ENCODE measurements at places on chromosomes 1 and 21.

DNA sequence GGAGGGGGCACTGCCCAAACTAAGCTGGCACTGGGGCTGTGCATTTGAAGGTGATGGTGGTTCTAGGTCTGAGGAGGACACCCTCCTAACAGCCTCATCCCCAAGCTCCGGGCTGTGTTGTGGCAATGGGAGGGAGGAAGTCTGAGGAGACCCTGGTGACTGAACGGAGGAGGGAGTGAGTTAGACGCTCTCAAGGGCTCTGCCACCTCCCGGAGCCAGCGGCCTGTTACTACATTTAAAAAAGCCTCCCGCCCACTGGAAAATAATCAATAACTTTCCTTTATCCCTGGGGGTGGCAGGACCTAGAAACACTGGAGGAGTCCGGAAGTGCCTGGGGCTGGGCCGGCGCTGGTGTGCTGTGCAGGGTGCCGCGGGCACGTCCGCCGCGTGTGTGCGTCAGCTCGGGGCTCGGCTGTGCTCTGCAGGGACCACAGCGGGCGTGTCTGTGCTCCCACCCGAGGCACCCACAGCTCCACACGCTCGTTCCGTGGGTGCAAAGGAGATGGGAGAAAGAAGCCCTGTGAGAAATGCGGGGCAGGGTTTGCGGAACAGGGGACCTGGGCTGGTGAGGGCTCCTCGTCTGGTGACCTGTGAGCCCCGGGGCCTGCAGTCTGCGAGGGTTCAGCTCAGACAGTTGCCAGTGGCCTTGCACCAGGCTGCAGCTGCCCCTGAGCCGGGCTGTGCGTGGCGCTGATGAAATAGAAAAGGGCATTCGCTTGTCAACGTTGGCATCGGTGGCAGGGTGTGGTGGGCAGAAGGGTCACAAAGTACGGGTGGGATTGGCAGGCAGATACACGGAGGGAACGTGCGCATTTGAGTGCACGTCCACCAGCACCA is 5.3 kb downstream of the SAMD11 start:
- no peak for DNase-seq

DNA sequence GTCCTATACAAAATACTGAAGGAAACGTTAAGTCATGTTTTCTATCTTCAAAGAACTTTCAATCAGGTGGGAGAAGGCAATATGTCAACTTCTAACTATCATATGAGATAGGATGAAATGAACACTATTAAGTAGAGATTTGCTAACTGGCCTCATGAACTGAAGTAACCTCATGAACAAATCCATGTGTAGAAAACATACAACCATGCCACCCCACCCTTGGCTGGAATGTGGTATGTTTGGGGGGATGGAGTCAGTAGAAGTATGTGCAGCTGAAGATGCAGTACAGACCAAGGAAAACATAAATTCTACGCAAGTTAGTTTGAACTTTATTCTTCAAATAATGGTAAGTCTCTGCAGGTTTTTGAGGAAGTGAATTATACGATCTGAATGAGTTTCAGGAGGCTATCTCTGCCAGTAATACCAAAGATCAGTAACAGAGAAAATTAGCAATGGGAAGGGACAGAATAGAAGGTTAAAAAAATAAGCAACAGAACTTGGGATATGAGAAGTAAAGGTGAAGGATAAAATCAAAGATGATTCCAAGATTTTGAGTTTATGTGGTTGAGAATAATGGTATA is 4.5 kb downstream of the TRMT1L start:
- no peak for DNase-seq

- DNase-seq, result no peak
Measured at GRCh38 chr1:89465201-89465600, 59.4 kb upstream of the LRRC8B start.

DNA sequence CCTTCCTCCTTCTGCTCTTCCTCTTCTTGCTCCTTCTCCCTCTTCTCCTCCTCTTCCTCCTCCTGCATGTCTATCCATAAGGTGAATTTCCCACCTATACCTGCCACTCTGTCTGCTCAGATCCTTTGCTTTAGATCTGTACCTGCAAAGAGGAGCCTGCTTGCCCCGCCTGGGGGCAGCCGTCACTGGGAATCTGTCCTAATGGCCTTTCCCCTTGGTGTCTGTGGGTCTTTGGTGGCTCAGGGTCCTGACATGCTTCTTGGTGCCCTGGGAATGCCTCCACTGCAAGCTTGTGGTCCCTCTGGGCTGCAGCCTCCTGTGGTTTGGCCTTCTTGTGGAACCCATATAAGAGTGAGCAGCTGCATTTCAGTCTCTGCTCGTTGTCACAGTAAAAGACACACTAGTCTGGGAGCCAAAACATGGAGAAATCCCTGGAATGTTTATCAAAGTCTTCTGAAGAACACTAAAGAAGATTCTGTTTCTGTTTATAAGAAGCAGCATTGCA is 79.5 kb upstream of the CSF3R start:
- DNase-seq, result no peak

DNA sequence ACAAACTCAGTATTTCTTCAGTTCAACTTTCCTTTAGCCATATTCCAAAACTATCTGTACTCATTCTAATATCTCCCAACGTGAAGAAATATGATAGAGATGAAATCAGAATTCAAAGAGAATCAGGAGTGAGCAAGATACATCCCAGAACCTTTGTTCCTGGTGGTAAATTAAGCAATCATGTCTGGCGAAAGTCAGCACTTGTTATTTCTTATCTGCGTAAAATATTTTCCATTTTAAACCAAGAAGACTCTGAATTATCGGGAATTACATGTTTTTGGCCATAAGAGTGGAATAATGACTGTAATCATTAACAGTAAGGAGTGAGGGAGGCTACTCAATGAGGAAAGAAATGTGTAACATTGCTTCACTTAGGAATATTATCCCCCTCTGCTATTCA is 253.7 kb downstream of the PDE4B start:
- DNase-seq, result no peak

GRCh38 chr1:161511756-161512060 is 6.5 kb downstream of the FCGR2A start:
- DNase-seq, result no peak

GRCh38 chr1:185427264-185427663 is 110.2 kb upstream of the IVNS1ABP start:
- DNase-seq, result no peak

DNA sequence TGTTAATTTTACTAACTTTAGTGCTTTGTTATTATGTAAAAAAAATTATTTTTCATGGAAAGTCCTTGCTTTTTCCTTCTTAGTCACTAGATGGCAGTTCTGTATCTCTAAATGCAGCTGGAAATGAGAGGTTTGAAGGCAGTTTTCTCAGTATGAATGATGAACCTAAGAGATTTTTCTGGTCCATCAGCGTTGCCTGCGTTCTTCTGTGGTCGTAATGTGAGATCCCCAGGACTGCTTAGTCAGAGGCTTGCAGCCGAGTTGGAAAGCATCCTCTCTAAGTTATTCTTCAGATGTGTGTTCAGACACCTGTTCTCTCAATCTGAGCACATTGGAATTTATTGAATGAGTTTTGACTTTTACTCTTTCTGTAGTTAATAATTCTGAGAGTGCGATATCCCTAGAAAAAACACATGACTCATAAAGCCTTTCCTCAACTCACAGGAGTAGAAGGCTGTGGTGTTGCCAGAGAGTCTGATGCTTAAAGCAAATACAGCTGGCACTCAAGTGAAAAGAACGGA is 99.3 kb downstream of the FMN2 start:
- no peak for DNase-seq

DNA sequence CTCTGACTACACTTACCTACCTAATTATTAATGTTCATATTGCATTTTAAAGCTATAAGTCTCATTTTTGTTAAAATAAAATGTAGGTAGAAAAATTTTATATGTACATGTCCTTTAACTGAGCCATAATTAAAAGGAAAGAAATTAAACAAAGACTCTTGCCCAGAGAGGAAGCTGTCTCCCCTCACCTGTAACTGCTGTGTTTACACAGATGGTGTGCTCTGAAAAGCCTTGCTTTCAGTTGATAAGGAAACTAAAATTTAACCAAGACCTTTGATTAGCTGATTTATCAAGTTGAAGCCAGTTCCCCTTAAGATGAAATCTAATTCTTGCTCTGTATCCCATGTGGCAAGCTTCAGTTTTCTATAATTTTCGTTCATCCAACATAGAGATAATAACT is 213.5 kb downstream of the LYPLAL1 start:
- no peak for DNase-seq

DNA sequence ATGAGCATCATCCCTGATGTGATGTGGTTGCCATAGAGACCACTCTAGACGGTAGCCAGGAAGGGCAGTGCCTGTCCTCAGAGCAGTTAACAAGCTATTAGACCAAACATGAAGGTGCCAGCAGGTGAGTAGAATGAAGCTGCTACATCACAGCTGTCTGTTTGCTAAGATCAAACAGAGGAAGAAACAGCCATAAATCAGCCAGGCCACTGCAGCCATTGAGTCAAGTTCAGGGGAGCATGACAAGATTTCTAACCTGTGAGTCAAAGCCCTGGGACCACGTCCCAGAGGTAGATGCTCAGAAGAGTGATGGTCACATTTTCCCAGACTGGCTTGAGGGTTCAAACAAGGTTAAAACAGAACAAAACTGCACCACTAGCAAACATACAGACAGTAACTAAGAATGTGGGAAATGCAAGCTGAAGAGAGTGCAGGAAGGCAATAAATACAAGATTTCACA is 450.6 kb upstream of the DAB1 start:
- no peak for DNase-seq

DNA sequence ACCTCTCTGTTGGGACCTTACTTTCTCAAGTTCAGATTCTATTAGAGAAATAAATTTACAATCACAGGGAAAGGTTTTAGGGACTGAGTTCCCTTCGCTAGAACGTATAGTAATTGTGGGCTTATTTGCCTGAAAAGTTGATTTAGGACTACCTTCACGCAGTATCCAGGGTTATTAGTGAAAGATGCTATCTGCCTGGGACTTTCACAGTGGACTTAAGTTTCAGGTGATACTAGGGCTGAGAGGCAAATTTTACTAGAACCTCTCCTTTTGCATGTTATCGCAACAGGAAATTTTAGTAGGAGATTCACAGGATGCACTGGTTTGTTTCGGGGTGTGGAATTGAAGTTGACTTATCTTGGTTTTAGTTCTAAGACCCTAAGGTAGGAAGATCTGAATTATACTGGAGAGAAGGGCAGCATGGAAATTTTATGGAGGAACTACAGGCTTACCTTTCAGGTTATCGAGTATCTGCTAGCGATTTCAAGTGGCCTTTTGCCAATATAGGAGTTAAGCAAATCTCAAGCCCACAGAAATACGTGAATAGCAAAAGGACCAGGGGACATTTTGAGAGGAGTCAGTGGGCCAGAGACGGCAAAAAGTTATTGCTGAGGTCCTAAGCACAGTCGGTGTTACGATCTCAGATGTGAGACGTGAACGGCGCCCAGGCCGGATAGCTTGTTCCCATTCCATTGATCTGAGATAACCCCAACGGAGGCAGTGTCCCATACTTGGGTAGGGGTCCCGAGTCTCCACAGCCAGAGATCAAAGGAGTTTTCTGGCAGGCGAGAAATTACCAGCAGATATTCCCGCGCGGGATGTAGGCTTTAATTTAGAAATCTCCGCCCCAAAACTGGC is 723 bp upstream of the GNAI3 start:
- DNase-seq, result no peak

- DNase-seq, result no peak
Measured at GRCh38 chr1:175864183-175864582, 120.8 kb upstream of the TNR start.

- DNase-seq, result no peak
Measured at GRCh38 chr1:112021263-112021662, 31.8 kb upstream of the KCND3 start.

DNA sequence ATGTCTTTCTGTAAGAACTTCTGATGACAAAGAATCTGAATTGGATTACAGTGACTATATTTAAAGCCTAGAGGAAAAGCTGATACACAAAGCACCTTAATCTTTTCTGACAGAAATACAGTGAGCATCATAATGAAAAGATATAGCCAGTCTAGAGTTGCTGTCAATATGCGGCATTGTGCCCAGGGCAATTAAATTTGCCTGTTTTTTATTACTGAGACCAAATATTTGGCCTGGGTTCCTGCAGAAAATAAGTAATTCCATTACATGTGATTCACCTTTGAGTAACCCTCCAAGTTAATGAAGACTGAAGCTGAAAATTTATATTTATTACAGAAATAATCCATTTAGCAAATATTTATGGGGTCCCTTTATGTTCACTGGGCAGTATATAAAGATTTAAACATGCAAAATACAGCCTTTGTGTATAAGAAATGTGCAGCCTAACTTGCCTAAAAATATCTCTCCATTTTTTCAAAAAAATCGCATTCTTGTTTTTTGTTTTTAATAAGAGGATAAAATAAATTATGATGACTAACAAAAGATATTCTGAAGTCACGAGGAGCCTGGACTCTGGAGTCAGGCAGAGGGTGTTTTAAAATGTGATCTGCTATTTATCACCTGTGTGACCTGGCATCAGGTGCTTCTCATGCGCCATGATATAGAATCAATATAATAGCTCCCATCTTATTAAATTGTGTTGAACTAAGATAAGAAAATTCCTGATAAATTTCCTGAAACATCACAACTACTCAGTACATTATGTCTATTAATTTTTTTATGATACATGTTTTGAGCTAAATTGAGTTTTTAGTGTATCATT is 83.6 kb downstream of the SGIP1 start:
- DNase-seq, result no peak

GRCh38 chr1:168116327-168116799 is 20.4 kb downstream of the GPR161 start:
- DNase-seq, result no peak

DNA sequence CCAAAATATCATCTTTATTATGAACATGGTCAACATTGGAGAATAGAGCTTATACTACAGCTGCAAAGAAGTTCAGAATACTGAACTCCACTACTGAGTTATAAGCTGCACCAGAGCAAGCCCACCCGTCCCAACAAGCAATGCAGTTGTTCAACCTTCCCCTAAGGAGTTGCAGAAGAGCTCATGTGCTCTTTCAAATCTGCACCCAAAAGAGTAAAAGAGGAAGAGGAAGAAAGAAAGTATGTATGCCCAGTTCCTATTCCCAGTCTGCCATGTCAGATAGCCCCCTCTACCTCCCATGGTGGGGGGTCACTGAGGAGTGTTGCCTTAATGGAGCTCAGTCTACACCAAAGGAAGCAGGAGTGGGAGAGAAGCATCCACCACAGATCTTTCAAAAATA is 6.9 kb downstream of the C1orf162 start:
- no peak for DNase-seq

DNA sequence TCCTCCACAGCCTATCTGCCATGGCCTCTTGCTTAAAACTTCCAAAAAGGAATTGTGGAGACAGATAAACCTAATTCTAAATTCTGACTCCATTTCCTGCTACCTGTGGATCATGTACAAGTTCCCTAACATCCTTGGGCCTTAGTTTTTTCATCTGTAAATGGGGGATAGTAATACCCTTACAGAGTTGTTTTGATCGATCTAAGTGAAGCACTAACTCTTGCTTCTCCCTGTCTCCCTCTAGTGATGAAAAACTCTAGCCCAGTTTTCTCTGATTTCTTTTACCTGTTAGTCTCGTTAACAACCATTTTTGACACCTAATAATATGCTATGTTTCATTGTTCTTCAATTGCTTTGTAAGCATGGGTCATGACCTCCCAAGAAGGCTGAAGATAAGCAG is 65.9 kb downstream of the TM2D1 start:
- no peak for DNase-seq

GRCh38 chr1:206646504-206646903 is 11.2 kb downstream of the DYRK3 start:
- DNase-seq, result no peak

GRCh38 chr21:42833439-42833815 is 45.9 kb downstream of the WDR4 start:
- no peak for DNase-seq
